ENCODE measurements at places on chromosomes 12 and 14.

DNA sequence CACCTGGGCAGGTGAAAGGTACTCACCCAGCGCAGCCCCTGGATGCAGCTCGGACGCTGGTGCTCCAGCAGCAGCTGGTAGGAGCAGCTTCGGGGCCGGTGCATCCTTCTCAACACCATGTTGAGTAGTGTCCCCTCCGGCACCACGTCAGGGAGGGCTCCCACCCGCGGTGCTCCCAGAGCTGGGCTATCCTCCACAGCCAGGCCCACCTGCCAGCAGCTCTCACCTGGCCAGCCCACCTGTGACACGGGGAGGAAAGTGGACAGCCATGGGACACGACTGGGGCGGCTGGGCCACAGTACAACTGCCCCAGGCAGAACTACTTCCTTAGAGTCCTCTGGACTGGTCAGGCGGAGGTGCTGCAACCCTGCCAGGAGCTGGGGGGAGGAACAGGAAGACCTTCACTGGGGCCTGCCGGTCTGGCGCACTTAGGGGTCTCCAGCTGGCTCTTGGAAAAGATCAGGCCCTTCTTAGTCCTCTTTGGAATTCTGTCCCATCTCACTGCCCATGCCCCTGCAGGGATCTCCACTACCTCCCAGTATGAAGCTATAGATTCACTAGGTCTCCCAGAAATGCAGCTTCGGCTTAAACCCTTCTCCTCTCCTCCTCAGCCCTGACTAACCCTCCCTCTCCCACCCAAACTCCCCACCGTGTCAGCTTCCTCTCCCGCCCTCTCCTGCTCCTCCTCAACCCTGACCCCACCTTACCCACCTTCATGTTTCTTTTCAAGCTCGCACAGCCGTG lies 668 bp downstream of the RAPGEF3 start:
- no peak for DNase-seq

- DNase-seq = no peak
These were observed 185.1 kb downstream of the ETNK1 start for GRCh38 chr12:22810036-22810435.

- DNase-seq = no peak
These were observed 3.1 kb downstream of the PRKAB1 start for GRCh38 chr12:119671070-119671469.

DNA sequence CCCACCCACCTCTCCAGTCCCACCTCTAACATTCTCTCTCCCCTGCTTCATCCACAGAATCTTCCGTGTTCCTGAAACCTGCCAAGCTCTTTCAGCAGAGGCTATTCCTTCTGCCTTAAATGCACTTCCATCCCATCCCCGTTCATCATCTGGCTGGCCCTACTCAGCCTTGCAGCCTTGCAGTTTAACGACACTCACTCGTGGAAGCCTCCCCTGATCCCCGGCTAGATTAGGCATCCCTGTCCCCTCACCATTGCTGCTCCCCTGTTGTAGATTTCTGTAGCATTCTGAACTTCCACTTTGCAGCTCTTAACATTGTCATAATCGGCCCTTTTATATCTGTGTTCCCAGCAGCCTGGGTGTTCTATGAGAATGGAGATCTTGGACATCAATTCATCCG lies 280.5 kb upstream of the NOS1 start:
- DNase-seq = no peak

- DNase-seq = no peak
These were observed 87.0 kb downstream of the HMGA2 start for GRCh38 chr12:65911321-65911720.

DNA sequence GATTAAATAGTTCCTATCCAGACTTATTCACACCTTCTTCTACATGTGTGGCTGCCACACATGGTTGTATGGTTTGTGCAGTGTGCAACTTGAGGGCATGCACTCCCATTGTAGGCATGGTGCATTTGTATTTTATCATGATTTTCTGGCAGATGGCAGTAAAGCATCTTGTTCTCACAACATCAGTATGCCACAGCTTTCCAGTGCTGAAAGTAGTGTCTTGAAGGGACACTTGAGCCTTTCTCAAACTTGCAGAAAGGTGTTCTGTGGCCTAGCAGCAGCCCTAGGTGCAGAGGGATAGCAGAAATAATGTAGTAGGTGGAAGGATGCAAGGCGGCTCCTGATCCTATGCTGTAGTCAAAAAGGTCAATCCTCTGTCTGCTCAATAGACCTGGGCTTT lies 72.9 kb downstream of the LMNTD1 start:
- DNase-seq = no peak
